ENCODE measurements at places on chromosomes 4 and X.

- DNase-seq, result no peak
These were observed 101.5 kb downstream of the PDGFC start for GRCh38 chr4:156870131-156870530.

- no peak for DNase-seq
These were observed 455.5 kb upstream of the FAM241A start for GRCh38 chr4:111689731-111690130.

DNA sequence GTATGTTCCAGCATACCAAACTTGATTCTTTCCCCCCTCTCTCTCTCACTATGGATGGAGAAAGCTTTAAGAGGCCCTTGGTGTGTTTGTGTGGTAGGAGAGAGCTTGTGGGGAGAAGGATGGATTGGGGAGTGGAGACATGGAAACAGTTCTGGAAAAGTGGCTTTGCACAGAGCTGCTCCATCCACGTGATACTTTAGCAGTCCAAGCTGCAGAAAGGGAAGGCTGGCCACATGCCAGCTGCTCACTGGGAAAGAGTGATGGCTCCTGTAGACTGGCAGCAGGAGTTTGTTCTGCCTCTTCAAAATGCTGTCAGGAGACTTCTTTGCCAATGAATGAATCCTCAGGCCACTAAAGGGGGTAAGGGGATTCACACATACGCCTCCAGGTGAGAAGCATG lies 21.7 kb upstream of the SEC24B start:
- DNase-seq, result no peak

- DNase-seq, result no peak
These were observed 11.4 kb downstream of the FGD1 start for GRCh38 chrX:54484666-54485065.

Measured in T-helper 9 cell (primary cell).